K562 (cell line): ENCODE measurements at places on chromosomes 7 and 10. TPM values are rescaled to one million over a fixed set of nuclear protein-coding genes. Genes with fewer than 3 reads are reported as not detected.

- no peaks in the 10 kb centered on the region for H3K4me1 ChIP-seq
- H3K4me3 ChIP-seq = no peak overlapping the region
- peaks cover 24% of the 10 kb centered on the region for H3K27me3 ChIP-seq
- no peak for DNase-seq
- H3K36me3 ChIP-seq = peaks cover 13% of the 10 kb centered on the region
These were observed 15.3 kb downstream of the IFT22 start for GRCh38 chr7:101306307-101306706.

DNA sequence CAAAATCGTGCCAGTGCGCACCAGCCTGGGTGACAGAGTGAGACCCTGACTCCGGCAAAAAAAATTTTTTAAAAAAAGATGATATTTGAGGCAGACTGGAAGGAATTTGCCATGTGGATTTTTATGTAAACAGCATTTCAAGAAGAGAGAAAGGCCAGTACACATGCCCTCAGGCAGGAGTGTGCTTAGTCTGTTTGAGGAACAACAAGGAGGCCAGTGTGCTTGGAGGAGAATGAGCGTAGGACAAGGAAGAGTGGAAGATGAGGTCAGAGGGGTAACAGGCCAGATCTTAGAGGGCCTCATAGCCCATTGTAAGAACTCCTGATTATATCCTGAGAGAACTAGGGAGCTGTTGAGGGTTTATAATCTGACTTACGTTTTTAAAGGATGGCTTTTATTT, 17.2 kb upstream of the STRIP2 start:
- H3K4me3 ChIP-seq = no peak overlapping the region
- H3K27me3 ChIP-seq = no peaks in the 10 kb centered on the region
- H3K4me1 ChIP-seq = no peaks in the 10 kb centered on the region
- H3K27ac ChIP-seq = no peak overlapping the region
- DNase-seq = no peak
- no peaks in the 10 kb centered on the region for H3K36me3 ChIP-seq

- H3K4me1 ChIP-seq = no peaks in the 10 kb centered on the region
- no peak overlapping the region for H3K27ac ChIP-seq
- no peaks in the 10 kb centered on the region; the same call in 1 of the 2 replicates for H3K27me3 ChIP-seq
These were observed 12.7 kb upstream of the ABCC2 start for GRCh38 chr10:99769706-99770105.

GRCh38 chr10:57706576-57707299, 561.0 kb downstream of the IPMK start:
- H3K36me3 ChIP-seq = no peaks in the 10 kb centered on the region
- H3K27me3 ChIP-seq = no peaks in the 10 kb centered on the region
- H3K4me3 ChIP-seq = no peak overlapping the region
- H3K27ac ChIP-seq = no peak overlapping the region

GRCh38 chr7:50266635-50267386, 37.7 kb upstream of the IKZF1 start:
- peak; percentile 58 for DNase-seq
- H3K27ac ChIP-seq = no peak overlapping the region; the same call in 2 of the 3 replicates
- H3K4me3 ChIP-seq = no peak overlapping the region
- no peaks in the 10 kb centered on the region for H3K36me3 ChIP-seq

GRCh38 chr10:97525086-97525485, 26.4 kb downstream of the UBTD1 start:
- H3K36me3 ChIP-seq = no peaks in the 10 kb centered on the region
- H3K4me1 ChIP-seq = no peaks in the 10 kb centered on the region; the same call in 2 of the 3 replicates
- H3K27me3 ChIP-seq = peaks cover 52% of the 10 kb centered on the region
- H3K4me3 ChIP-seq = no peak overlapping the region
- no peak for DNase-seq

- no peaks in the 10 kb centered on the region for H3K4me1 ChIP-seq
- no peak overlapping the region for H3K4me3 ChIP-seq
- no peaks in the 10 kb centered on the region for H3K27me3 ChIP-seq
- DNase-seq = no peak
- H3K36me3 ChIP-seq = no peaks in the 10 kb centered on the region
These were observed 151.3 kb downstream of the LRRN3 start for GRCh38 chr7:111242141-111242755.

- H3K27ac ChIP-seq = no peak overlapping the region
- H3K4me1 ChIP-seq = no peaks in the 10 kb centered on the region
- H3K27me3 ChIP-seq = peaks cover 39% of the 10 kb centered on the region
- DNase-seq = no peak
- no peaks in the 10 kb centered on the region for H3K36me3 ChIP-seq
These were observed 75.3 kb downstream of the MKI67 start for GRCh38 chr10:128050936-128051335.

DNA sequence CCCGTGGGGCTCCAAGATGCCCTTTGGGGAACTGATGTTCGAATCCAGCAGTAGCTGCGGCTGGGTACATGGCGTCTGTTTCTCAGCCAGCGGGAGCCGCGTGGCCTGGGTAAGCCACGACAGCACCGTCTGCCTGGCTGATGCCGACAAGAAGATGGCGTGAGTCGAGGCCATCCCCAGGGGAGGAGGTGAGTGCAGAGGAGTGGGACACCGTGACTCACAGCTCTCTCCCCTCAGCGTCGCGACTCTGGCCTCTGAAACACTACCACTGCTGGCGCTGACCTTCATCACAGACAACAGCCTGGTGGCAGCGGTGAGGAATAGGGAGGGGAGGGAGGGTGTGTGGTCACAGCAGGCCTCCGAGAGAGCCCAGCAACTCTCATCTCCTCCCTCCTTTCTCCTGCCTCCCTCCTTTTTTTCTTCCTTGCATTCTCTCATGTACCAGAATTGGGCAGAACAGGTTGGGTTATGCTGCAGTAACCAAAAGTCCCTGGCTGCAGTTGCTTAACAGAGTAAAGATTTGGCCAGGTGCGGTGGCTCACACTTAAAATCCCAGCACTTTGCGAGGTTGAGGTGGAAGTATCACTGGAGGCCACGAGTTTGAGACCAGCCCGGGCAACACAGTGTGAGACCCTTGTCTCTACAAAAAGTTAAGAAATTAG, 16.5 kb downstream of the ARPC1B start:
- H3K4me3 ChIP-seq = no peak overlapping the region
- H3K27ac ChIP-seq = no peak overlapping the region
- H3K36me3 ChIP-seq = peaks cover 96% of the 10 kb centered on the region; the same call in 2 of the 3 replicates
- DNase-seq = no peak

DNA sequence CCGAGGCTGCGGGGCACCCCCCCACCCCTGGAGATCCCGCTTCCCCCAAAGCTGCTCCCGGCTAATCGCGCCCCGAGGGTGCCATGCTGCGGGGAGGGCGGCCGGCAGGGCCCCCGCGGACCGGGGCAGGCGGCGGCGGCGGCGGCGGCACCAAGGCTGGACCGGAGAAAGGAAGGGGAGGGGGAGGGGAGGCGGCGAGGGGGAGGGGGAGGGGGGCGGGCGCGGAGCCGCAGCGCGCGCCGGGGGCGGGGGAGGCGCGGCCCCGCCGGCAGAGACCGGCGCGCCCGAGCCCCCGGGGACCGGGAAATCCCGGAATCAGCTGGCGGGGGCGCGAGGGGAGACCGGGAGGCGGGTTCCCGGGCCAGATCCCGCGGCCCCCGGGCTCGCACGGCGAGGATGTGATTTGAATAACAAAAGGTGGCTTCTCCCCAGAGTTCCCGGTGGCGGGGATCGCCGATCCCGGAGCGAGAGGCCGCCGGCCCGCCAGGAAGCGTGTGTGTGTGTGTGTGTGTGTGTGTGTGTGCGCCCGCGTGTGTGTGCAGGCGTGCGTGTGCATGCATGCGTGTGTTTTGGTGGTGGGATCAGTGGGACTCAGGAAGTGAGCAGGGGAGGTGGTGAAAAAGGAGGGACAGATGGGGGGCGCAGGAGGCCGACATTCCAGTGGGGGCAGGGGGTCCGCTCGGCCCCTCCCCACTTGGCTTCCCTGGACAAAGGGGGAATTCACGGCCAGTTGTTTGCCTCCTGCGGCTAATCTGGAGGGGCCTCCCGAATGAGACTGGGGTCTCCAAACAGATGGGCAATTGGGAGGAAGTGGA, 99.5 kb downstream of the HIP1 start:
- DNase-seq = peak; percentile 93
- H3K27ac ChIP-seq = peak overlapping the region; percentile 63; the same call in 2 of the 3 replicates
- no peaks in the 10 kb centered on the region for H3K36me3 ChIP-seq
- H3K4me1 ChIP-seq = peaks cover 12% of the 10 kb centered on the region
- H3K4me3 ChIP-seq = peak overlapping the region; percentile 69

GRCh38 chr10:1293636-1294435, 237.7 kb downstream of the WDR37 start:
- peaks cover 4% of the 10 kb centered on the region; the same call in 1 of the 2 replicates for H3K4me1 ChIP-seq
- H3K27me3 ChIP-seq = peaks cover 28% of the 10 kb centered on the region
- H3K36me3 ChIP-seq = no peaks in the 10 kb centered on the region
- no peak overlapping the region for H3K4me3 ChIP-seq

Gene UBTD1
- total RNA-seq = 1.3 and 2.2 TPM in 2 replicates

DNA sequence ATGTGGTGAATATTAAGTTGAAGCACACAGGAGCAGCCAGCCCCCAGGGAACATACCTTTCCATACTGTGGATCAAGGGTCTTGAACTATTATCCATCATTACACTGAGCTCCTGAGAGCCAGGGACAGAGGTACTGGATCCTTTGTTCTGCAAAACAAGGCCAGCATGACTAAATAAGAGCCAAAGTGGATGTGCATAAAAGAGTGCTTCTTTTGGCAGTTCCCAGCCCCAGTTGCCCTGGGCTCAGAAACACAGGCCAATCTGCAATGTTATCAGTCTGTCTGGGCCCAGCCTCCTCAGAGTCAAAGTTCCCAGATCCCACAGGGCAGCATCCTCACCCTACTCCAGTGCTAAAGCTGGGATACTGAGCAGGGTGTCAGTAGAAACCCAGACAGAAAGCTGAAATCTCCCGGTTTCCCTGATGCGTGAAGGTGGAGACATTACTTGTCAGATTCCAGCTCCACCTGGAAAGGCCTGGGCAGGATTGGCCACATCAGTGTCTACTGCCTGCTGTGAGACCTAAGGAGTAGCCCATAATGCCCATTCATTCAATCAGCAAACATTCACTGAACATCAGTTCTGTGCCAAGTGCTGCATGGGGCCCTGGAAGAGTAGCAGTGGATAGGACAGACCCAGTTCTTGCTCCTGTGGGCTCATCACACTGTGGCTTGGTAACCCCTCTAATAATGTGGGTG, 342.7 kb downstream of the CXCL12 start:
- no peak overlapping the region for H3K4me3 ChIP-seq
- H3K27me3 ChIP-seq = peaks cover 13% of the 10 kb centered on the region
- no peak for DNase-seq

DNA sequence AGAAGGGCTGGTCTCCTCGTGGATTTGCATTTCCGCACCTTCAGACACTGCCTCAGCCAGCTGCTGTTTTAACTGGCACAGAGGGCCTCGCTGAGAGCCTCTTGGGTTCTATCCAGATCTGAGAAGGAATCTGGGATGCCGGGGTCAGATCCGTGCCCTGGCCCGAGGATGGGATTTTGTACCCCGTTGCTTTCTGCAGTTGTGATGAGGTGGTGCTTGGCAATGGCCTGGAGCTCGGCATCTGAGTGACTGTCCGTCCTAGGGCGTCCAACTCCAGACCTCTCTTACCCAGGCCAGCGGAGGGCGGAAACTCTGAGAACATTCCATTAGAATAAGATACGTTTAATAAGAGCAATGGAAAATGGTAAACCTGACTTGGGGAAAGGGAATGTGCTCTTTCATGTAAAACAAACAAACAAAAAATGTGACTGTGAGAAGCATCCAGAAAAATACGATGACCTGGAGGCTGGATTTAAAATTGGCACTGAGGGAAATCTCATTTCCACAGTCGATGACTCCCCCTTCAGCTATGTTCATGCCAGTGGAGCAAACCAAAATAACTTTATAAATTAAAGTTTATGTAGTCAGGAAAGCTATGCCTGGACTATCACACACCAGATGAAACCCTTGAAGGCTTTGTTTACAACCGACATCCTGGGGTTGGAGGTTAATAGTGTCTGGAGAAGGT, 39.6 kb downstream of the GRK5 start:
- H3K36me3 ChIP-seq = no peaks in the 10 kb centered on the region
- no peaks in the 10 kb centered on the region for H3K27me3 ChIP-seq
- H3K27ac ChIP-seq = no peak overlapping the region
- peaks cover 12% of the 10 kb centered on the region for H3K4me1 ChIP-seq
- H3K4me3 ChIP-seq = no peak overlapping the region
- no peak for DNase-seq

DNA sequence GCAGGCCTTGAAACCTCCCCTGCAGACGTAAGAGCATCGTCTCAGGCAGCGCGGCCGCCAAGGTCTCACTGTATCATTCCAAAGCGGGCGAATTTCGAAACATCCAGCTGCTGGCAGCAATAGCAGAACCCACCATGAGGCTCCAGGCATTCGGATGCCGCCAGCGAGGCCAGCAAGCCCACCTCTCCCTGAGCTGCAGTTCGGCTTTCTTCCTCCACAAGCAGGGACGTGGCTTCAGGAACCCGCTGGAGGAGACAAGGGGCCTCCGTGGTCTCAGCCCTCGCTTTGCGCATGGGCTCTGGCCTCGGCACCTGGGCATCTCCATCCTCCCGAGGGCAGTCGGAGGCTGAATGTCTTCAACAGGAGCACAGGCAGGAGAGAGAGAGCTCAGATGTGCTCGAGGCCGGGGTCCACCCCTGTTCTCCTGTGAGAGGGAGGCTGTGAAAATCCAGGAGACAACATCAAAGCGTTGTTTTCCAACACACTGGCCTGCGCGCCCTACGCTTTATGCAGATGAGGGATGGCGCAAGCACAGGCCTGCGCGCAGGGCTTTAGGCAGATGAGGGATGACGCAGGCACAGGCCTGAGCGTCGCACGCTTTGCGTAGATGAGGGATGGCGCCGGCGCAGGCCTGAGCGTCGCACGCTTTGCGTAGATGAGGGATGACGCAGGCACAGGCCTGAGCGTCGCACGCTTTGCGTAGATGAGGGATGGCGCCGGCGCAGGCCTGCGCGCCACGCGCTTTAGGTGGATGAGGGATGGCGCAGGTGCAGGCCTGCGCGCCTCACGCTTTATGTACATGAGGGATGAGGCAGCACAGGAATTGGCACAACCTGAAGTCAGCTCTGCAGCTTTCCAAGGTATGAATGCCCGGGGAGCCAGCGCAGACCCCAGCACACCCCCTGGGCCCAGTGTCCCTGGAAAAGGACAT, 103.2 kb downstream of the WDR37 start:
- H3K27me3 ChIP-seq = no peaks in the 10 kb centered on the region
- peak; percentile 59 for DNase-seq
- peaks cover 40% of the 10 kb centered on the region for H3K36me3 ChIP-seq
- peaks cover 7% of the 10 kb centered on the region; the same call in 2 of the 3 replicates for H3K4me1 ChIP-seq
- peak overlapping the region; percentile 50 for H3K4me3 ChIP-seq

Gene LIPF
- not detected in 2 replicates for total RNA-seq

- no peaks in the 10 kb centered on the region for H3K36me3 ChIP-seq
- DNase-seq = no peak
- H3K27me3 ChIP-seq = peaks cover 73% of the 10 kb centered on the region
- H3K4me3 ChIP-seq = no peak overlapping the region
- no peaks in the 10 kb centered on the region for H3K4me1 ChIP-seq
- H3K27ac ChIP-seq = no peak overlapping the region
These were observed 38.5 kb upstream of the PSMG3 start for GRCh38 chr7:1608318-1608717.

- peaks cover 9% of the 10 kb centered on the region; the same call in 2 of the 3 replicates for H3K27me3 ChIP-seq
- H3K36me3 ChIP-seq = no peaks in the 10 kb centered on the region
- H3K4me3 ChIP-seq = no peak overlapping the region
- no peaks in the 10 kb centered on the region for H3K4me1 ChIP-seq
- no peak for DNase-seq
These were observed 134.8 kb downstream of the CUL2 start for GRCh38 chr10:34955391-34955790.
